ENCODE measurements at places on chromosomes 6 and 20.

DNA sequence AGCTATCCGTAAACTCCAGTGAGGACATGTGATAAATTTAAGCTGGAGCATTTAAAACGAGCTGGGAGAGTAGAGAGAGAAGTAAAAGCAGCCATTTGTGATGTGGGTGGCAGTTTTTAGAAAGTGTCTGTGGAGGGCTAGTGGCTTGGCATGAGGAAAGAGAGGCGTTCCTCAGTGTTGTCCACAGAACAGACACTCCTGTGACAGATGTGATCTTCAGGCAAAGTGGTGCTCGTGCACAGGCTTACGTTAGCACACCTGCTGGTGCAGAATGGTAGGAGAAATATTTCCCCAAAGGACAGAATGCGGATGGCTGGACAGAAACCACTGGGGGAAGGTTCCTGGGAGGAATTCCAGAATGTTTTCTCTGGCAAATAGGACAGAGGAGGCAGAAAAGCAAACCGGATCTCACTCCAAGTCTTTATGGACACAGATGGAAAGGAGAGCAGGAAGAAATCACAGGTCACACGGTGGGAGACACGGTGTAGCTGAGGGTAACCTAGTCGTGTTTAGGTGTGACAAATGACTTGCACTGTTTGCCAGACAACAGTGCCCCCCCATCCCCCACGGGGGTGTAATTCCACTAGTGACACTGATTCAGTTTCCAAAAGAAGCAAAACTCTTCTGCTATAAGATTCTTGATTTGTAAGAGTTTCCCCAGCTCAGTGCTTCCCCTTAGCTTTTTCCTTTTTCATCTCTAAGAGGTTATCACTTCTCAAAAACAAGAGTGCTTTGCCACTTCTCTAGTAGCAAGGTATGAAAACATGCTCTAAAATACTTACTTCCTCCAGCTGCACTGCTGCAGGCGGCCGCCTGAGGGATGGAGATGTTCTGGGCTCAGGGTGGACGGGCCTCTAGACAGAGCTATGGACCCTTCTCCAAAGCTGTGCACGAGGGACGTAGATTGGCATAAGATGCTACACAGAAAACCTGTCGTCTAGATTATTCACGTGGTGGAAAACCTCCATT, 293.2 kb downstream of the QKI start:
- DNase-seq: no peak

DNA sequence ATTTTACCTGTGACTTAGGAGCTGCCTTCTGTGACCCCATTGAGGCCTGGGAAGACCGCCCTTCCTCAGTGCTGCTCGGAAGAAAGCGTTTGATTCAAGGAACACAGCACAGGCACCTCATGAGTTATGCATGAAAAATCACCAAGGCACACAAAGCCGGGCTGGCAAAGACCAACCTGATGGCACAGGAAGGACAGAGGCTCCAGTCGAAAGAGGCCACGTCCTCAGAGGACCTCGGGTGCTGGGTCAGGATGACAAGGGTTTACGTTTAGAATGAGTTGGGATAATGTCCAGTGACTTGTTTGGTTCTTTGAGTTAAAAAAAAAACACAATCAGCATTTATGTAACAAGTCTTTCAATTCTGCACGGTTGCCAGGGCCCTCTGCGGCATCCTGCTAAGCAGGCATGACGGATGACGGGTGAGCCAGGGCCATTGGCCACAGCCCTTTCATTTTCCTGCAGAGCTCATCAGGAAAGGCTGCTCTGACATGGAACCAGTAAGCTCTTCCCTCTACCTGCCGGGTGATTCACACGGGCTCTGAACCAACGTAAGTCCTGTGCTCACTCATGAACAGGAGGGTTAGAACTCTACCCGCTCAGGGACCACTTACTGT, 112.8 kb downstream of the DACT2 start:
- DNase-seq: no peak

- no peak for DNase-seq
Measured at GRCh38 chr20:64096535-64096934, 10.8 kb downstream of the NPBWR2 start.

GRCh38 chr6:135231469-135231844, 50.3 kb downstream of the MYB start:
- no peak for DNase-seq

DNA sequence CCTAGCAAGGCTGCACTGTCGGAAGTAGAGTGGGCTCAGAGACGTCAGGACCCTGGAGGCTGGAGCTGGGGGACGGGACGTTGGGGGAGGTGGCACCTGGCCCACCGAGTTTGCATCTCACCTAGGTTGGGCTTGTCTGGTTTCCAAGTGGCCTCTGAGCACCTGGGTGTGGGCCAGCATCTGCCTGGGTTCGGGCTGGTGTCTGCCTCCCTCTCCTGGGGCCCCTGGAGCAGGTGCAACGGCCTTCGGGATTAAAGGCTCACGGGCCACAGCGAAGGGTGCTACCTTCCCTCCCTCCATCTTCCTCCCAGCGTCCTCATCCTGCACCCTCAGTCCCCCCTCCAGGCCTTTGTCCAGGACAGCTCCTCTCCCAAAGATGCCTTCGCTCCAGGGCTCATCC, 6.0 kb downstream of the HRH3 start:
- DNase-seq: no peak

All from SK-N-MC (cell line).